Suppressor macrophage treated with lipopolysaccharide for 4 hours (primary cell): ENCODE measurements at places on chromosomes 3 and 15.
A peak's percentile ranks its signal among the peaks of the same experiment; 100 is the strongest.

DNA sequence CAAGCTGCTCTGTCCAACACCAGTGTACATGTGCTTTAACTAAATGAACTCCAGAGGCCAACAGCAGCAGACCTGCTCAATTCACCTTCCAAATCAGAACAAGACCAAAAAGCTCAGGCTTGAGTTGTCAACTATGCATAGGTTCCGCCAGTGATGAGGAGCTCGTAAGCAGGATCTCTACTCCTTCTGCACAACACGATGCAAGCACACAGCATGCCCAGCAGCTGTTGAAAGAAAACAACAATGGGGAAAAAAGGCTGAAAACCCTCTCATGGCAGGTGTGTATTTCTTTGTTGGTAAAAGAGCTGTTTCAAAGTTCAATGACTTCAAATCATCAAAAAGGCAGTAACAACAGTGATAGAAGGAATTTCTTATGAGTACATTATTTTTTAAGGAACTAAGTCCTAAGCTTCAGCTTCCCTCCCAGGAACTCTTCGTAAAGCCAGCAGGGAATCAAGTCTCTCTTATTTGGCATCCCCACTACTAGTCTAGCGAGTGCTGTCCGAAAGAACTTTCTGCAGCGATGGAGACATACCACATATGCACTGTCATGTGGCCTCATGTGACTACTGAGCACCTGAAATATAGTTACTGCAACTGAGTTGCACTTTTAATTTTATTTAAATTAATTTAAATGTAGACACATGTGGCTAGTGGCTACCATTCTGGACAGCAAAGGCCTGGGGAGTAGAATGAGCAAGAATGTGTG, 24.1 kb downstream of the TSPAN3 start:
- no peak for DNase-seq

GRCh38 chr15:47565949-47566348, 151.4 kb upstream of the SEMA6D start:
- no peak for DNase-seq

DNA sequence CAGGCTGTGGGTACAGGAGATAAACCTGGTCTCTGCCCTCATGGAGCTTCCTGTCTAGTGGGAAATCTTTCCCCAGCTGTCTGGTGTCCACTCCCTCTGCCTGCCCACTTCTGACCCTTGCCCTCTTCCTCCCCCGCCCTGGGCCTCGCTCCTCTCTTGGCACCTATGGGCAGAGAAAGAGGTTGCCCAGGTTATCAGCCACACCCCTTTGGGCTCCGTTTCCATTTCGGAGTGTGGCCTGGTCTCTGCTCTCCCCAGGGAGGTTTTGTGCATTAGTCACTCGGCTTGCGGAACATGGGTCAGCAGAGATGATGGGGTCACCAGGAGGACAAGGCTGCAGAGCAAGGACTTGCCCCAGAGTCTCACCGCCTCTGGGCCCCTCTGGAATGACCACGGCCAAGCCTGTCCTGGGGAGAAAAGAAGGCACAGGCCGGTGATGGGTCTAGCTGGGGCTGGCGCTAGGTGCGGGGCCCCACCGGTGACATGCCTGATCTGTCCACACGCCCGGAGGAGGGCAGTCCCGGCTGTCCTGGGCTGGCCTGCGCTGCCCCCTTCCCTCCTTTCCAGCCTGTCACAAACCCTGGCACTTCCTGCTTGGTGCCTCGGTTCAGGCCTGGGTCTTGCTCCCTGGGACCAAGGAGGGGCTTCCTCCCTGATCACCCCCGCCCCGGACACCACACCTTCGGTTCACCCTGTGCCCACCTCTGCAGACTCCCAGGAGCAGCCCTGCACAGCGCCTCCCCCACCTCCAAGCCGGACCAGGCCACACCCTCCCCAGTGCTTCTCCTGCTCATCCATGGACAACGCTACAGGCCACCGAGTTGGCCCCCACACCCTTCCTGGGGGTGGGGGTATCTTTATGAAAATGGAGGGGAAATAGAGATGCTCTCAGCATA, 35.6 kb upstream of the MUC4 start:
- no peak for DNase-seq

- no peak for DNase-seq
These were observed 165.6 kb upstream of the SMAD3 start for GRCh38 chr15:66899555-66900350.

GRCh38 chr15:69394556-69395282, 19.4 kb upstream of the KIF23 start:
- peak; percentile 87 for DNase-seq

DNA sequence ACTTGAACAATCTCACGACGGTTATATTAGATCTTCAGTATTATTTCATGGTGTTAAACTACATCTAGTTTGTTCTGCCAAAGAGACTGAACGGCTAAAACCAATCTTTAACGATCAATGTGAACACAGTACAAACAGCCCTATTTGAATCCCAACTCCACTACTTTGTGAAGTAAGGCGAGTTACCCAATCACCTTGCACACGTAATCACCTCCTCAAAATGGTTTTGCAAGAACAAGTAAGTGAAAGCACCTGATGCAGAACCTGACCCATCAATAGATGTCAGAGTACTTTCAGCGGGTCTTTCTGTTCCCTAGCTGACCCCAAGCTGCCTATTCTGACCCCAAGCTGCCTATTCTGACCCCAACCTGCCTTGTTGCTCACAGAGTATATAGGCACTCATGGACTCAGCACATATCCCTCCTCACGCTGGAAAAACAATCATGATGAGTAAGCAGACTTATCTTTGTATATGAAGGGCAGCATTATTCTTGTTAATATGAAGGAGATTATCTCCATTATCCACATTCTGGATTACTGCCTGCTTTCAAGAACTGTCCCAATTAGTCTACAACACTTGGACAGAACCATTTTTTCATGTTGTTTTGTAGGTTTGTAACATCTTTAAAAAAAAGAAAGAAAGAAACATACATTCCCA, 3.7 kb downstream of the KPNA1 start:
- no peak for DNase-seq

DNA sequence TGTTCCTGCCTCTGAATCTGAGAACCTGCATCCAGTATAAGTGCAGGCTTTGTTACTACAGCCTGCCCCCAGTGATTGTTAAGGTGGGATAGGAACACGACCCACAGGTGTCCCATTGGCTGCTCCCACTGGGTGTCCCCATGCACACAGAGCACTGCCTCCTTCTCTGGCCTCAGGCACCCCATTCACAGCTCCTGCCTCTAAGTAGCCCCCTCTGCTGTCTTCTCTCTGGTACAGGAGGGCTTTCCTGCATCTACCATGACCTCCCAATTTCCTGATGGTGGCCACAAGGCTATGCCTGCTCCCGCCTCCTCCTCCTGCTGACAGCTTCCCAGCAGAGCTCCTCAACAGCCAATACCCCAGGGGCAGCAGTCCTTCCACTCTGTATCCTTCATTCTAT, 238.6 kb upstream of the TMC3 start:
- no peak for DNase-seq
